ENCODE measurements at places on chromosomes 2 and 18.

DNA sequence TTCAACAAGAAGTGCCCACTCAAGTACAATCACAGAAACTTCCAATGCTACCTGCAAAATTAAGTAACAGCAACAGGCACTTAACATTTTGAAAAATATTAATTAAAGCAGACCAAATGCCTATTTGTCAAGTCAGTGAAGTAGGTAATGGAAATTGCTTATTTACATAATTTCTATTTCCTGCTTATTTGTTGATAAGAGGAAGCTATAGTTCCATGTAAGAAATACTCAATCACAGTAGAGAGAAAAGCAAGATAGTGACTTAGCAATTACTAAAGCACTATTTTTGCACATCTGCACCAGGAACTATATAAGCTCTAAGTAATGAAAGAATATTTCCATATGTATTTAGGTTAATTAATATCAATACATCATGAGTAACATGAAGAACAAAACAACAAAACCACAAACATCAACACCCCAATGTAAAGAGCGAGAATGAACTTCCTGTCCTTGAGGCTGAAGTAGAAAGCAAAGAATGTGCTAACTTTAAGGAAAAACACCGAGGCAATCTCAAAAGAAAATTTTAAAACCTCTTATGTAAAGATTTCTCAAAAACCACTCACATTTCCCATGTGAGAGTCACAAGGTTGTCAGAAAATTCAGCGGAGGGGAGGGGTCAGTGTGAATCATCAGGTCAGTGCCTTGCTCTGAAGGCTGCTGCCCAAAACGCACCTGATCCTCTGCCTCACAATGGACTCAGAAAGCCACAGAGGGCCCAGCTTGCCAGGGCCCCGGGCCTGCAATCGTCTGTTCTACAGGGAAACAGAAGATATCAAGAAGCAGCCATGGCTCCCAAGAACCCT, 12.5 kb downstream of the NPC1 start:
- no peak for DNase-seq

DNA sequence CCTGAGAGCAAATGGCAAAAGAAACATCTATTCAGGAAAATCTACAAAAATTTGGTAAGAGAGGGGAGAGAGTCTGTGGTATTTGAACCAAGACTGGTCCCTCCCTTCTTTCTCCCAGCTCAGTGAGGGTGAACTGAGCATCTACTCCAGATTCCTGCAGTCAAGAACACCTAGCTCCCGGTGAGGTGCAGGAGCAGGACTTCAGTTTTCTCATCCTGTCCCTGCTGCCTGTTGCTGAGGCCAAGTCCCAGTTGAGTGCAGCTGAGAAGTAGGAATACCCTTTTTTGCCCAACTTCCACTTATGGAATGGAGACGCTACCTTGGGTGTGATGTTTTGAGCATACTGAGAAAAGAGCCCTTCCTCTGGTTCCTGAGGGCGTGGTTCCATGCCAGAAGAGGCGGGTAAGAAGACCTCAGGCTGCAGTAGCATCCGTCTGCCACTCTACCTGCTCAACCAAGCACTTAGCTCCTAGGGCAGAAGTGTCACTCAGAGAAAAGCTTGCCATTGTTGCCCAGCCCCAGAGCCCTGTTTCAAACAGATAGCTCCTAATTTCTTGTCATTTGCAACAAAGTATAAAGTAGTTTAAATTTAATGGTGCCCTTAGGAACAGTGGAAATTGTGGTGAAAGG, 112.9 kb downstream of the SOS1 start:
- DNase-seq = no peak

DNA sequence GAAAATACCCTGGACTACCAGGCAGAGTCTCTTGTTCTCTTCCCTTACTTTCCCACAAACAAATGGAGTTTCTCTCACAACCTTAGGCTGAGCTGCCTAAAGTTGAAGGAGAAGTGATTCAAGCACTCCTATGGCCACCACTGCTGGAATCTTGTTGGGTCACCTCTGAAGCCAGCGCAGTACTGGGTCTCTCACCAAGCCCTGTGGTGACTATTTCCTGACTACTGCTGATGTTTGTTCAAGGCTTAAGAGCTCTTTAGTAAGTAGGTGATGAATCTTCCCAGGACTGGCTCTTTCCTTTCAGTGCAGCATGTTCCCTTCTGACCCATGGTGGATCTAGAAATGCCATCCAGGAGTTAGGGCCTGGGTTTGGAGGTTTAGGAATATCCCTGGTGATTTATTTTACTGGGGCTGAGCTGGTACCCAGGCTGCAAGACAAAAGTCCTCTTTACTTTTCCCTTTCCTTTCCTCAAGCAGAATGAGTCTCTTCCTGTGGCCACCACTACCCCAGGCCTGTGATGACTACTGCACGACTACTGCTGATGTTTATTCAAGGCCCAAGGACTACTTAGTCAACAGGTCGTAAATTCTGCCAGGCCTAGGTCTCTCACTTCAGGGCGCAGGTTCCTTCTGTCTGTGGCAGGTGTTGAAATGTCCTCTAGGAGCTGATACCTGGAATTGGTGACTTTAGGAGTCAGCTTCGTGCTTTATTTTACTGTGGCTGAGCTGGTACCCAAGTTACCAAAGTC, 121.8 kb downstream of the SLC4A10 start:
- no peak for DNase-seq

GRCh38 chr2:119028327-119029174, 86.6 kb downstream of the MARCO start:
- peak; percentile 55 for DNase-seq

GRCh38 chr2:223601018-223601417, 1.1 kb downstream of the SCG2 start:
- DNase-seq = no peak

DNA sequence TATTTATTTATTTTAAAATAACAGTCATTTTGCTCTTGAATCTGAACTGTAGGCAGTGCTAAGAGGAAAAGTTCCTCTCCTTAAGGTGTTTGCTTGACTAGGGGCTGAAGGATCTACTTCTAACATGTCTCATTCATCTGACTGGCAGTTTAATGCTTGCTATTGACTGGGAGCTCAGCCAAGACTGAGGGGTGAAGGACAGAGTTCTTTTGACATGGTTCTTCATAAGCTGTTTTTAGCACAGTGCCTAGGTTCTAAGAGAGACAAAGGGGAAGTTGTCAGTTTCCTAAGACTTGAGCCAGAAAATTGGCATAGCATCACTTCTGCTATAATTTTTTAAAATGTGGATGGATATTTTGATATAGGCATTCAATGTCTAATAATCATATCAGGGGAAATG, 73.0 kb downstream of the COMMD1 start:
- no peak for DNase-seq

GRCh38 chr2:184555352-184555751, 43.0 kb upstream of the ZNF804A start:
- DNase-seq = no peak

DNA sequence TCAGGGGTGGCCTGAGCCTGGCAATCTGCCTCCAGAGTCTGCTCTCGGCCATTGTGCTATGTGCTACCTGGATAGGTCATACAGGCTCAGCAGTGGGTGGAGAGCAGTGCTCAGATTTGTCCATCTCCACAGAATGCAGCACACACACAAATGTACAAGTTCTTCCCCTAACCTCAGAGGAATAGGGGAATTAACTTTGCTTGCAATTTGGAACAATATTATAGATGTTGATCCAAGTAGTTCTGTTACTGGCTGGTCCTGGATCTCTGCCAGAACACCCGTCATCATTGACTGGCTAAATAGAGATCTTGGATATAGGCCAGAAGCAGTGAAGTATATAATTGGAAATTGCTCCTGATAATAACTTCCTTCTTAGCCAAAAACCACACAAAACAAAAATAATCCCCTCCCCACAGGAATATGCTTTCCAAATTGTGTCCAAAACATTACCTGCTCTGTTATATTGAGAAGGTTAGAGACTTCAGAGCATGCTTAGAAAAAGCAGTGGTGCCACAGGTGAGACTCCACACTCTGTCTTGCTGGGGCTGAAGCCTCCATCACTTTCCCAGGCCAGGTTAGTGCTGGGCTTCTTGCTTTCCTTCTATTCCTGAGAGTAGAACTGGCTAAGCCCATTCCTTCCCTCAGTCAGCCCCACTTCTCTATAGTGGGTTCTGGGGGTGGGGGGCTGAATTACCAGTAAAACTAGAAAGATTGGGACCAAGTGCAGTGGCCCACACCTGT, 38.8 kb downstream of the NCAPH start:
- DNase-seq = no peak

- no peak for DNase-seq
Measured at GRCh38 chr2:196177124-196177523, 5.7 kb upstream of the STK17B start.

- DNase-seq = no peak
Measured at GRCh38 chr18:477565-477964, 22.9 kb downstream of the COLEC12 start.

DNA sequence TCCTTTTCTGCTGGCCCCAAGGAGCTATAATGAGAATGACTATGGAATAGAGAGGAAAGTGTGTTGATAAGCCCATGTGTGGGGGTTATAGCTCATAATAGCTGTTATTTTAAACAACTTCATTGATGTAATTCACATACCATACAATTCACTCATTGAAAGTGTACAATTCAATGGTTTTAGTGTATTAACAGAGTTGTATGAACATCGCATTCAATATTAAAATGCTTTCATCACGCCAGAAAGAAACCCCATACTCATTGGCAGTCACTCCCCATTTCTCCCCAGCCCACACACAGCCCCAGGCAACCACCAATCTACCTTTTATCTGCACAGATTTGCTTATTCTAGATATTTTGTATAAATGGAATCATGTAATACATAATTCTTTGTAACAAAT, 139.6 kb upstream of the CYP1B1 start:
- DNase-seq = no peak

- DNase-seq = no peak
Measured at GRCh38 chr2:65922794-65923193, 490.4 kb upstream of the SPRED2 start.

DNA sequence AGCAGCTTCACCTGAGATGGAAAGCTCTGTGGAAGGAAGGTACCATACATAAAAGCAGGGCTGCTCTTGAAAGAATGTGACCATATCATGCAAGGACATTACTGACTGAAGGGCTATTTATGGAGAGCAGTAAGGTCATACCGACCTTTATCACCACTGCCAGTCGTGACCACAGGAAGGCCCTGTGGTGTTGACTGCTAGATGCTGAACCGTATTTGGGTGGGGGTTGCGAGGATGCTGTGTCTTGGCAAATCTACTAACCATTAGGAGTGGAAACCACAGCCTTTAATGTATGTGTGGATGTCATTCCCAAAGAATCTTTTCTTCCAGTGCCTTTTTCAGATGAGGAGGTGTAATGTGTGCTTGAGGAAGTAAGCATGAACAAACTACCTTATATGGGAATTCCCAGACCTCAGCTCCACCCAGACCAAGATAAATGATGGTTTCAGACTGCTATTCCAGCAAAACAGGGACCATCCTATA, 60.8 kb downstream of the LIMS1 start:
- no peak for DNase-seq

DNA sequence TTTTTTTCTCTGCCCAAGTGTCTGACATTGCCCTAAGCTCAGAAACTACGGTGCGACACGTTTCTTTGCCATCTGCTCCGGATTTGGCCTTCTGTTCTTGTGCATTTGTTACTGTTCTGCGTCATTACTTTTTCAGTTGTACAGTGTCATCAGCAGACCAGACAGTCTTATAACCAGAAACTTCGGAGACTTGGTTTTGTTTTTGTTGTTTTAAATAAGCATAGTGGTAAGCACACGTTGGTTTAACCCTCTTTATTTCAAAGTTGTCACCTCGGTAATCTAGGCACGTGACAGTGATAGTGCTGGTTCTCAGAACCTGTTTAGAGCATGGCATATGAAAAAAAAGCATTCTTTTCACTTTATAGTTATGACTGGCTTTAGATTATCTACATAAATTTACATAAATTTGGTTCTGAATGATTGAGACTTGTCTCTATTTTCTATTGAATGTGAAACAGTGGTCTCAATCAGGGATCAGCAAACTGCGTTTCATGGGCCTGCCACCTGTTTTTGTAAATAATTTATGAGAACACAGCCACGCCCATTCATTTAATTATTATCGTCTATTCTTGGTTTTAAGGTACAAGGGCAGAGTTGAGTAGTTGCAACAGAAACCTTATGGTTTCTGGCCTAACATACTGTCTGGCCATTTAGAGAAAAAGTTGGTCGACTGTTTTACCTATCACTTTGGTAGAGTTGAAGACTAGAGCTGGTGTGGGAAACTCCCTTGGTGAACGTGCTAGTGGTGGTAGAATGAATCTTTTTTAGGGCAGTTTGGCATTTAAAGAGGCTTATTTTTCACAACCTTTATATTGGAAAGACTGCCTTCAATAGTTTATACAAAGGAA, 106.5 kb downstream of the ZNF532 start:
- peak; percentile 94 for DNase-seq

DNA sequence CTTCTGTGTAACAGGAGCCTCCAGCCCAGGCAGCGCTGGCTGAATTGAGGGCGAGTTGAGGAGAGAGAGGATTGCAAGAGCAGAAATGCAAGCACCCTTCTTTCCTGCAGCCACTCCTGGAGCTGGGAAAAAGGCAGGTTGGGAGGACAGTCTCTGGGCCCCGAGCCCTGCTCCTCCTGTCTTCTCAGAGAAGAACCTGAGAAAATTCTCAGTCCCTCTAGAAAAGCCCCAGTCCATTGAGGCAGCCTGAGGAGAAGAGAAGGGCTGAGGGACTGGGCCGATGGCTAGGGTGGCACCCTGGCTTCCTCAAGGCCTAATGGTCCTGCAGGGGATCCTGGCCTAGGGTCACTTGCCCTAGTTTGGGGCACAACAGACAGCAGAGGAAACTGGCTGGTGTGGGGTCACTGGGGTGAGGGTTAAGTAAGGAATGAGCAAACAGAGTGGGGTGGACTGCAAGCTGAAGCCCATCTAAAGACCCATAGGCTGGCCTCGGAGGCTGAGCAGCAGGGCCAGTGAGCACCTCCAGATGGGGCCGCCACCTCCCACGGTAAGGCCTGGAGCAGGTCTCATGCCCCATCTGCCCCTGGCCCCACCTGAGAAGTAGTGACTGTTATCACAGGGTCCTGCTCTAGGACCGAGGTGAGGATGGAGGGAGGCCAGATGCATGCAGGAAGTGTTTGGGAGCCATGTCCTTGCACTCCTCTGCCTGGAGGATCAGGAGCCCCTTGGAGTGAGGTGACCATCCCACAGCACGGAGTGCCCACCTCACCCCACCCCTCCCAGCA, 12.4 kb downstream of the CIB4 start:
- DNase-seq = no peak

DNA sequence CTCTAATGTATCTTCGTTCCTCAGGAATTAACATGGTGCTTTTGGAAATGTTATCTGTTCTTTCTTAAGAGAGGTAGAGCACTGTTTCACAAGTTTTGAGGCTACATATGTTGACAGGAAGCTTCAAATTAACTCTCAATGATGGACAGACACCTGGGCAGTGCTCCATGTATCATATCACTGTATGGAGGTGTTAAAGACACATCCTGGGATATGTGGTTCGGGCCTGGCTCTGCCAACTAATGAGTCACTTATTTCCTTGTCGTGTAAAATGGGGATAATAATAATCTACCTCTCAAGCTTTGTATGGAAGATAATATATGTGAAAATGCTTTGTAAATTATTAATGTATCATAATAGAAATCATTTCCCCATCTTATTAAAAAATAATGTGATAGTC, 90.2 kb downstream of the PARD3B start:
- DNase-seq = no peak

GRCh38 chr2:48586433-48586832, 31.2 kb upstream of the GTF2A1L start:
- DNase-seq = no peak

GRCh38 chr18:78765142-78765541, 214.5 kb upstream of the SALL3 start:
- no peak for DNase-seq

All from NCI-H524 (cell line).